T47D (cell line): ENCODE measurements at places on chromosomes 2 and 18.

- DNase-seq, result no peak
These were observed 39.4 kb upstream of the WIPF1 start for GRCh38 chr2:174636987-174637386.

- DNase-seq, result no peak
These were observed 94.5 kb upstream of the HS6ST1 start for GRCh38 chr2:128413014-128413717.

- DNase-seq, result no peak
These were observed 30.2 kb downstream of the TGFBRAP1 start for GRCh38 chr2:105299290-105299689.

GRCh38 chr2:219499058-219499307 lies 292 bp downstream of the GMPPA start:
- no peak for DNase-seq
